ENCODE measurements at places on chromosomes 2 and 18.

DNA sequence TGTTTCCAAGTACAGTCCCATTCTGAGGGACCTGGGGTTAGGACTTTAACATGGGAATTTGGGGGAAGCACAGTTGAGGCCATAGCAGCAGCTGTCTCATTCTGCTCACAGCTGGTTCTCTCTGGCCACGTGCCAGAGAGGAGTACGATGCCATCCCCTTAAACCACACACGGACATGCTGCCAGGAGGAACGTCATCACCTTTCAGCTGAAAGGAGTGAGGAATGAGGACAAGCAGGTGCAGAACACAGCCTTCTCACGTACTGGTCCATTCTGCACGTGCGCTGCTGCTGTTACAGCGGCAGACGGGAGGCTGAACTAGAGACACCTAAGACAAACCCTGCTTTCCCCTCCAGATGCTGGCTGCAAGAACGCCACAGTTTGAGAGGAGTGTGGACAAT lies 33.5 kb downstream of the ODC1 start:
- no peak for DNase-seq

DNA sequence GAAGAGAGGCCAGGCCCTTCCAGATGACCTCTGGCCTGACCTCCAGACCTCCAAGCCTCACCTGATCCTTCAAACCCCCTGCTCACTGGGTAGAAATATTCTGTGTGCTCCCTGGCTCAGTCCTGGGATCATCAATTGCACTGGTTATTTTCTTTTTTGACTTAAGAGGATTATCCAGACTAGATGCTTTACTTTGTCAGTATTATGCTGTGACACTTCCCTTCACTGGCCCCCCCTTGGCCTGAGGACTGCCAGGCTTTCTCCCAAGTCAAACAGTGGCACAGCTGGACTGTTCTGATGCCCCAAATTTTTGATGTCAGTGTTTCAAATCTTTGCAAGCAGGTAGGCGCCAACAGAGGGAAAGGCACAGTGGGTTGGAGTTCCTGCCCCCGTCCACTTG lies 156.3 kb upstream of the SKOR2 start:
- no peak for DNase-seq

DNA sequence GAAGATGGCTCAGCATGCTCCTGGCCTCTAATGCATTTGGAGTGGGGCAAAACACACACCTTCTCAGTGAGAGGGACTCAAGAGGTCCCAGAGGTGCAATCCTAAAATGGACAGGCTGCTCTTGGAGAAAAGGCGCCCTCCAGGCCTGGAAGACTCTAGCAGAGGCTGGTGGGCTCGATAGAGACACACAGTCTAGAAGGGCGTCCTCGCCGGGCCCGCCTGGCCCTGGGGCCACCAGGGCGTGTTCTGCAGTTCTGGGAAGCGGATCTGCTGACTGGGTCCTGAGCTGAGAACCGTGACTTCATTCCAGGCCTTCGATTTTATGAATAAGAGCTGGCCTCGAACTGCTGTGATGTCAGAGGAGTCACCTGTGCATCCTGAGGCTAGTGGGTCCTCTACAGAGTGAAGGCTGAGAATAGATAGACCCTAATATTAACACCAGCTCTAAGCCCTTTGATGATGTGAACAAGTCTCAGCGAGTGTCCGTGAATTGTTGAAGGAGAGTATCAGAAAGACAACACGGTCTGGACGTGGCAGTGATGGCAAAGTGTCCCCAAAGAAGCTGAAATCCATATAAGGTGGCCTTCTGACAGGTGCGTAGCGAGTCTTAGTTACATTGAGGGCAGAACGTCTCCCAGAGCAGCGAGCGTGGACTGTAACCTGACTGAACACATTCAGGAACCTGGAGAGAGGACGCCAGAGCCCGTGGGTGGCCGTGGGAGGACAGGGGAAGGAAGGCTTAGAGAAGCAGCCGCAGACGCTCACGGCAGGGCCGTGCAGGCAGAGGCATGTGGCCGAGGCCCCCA lies 136.9 kb downstream of the PTGR3 start:
- DNase-seq, result no peak

DNA sequence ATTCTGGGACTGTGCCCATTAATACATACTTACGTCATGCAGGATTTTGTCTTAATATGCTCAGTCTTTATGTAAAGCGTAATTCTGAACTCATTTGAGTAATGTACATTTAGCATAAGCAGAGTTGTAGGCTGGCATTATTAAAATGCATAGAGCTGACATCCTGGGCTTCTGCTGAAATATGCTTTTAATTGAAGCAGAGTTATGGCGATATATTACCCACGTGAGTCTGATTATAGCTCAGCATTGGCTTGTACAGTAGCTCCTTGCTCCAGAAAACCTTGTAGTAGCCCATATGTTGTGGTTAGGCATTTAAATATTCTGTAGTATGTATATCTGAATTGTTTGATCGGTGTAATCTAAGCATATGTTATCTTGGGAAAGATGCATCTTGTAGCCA lies 233.9 kb downstream of the PTGR3 start:
- DNase-seq, result no peak

DNA sequence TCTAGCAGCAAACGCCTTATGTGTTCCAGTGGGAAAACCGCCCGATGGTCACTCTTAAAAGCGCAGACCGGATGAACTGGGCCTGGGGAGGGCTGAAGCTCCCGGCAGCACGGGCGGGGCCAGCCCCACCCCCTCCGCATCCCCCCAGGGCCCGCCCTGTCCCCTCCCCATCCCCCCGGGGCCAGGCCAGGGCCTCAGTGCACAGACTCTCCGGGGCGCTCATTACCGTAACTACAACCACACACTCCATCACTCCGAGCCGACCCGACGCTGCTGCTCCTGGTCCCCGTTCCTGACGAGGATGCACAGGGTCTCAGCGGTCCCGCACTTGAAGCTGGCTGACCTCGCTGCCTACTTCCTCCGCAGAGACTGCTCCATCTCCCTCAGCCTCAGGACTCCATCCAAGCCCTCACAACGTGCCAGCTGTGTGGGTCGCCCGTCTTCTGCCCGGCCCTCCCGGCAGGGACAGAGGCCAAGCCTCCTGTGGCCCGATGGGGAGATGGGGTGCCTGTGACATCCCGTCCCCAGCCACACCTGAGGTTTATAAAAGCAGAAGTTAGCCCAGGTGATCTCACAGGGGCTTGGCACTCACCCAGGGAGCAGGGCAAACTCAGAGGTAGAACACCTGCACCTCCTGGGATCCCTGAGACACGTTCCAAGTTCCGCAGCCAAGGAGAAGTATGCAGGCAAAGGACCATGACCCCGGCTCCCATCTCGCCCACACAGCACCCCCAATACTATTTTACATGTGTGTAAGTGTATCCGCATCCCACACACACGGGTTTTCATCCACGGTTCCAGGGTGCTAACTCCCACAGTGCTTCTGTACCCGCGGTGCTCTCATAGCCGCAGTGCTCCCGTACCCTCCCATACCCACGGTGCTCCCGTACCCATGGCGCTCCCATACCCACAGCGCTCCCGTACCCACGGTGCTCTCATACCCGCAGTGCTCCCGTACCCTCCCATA lies 36.0 kb downstream of the SLC66A2 start:
- DNase-seq, result no peak

GRCh38 chr18:57640749-57641148 lies 19.1 kb upstream of the NARS1 start:
- DNase-seq, result no peak

DNA sequence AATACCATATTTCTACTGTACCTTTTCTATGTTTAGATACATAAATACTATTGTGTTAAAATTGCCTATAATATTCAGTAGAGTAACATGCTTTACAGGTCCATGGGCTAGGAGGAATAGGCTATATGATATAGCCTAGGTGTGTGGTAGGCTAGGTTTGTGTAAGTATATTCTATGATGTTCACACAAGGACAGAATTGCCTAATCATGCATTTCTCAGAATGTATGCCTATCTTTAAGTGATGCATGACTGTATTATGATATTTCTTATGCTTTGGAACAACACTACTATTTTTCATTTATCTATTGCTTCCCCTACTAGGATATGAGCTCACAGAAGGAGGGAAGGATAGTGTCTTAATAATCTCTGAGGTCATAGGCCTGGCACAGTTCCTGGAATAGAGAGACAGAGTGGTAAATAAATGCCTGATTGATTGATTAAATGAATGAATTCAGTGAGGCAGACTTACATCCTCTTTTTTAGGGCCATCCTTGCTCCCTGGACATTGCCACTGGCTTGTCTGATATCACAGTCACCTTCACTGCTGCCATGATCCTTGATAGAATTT lies 121.0 kb downstream of the MYO3B start:
- DNase-seq, result no peak

DNA sequence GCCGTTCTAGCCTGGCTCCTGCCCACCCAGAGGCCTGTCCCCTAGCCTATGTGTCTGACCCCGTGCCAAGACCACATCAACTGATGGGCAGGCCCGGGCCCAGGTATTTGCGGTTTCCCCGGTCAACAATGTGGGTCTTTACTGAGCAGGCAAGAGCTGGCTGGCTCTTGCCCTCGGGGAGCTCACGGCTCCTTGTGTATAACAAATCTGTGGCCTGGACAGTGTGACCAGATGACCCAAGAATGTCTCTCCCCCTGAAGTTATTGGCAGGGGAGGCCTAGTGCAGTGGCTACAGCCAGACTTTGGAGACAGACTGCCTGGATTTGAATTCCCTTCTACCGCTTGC lies 179.6 kb downstream of the KLHL29 start:
- DNase-seq, result no peak

DNA sequence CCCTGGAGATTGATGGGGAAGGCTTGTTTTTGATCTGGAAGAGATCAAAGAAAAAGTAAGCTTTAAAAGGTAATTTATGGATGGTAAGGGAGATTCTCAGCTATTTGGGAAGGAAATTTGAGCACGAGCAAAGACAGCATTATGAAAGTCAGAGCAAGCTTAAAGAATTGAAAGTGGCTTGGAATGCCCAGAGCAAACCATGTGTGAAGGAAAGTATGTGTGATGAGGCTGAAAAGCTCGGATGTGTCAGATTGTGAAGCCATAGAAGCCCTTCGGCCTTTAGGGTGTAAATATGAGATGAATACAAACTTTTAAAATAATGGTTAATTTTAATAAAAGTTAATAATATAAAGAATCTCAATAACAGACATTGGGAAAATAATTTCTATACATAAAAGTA lies 377.4 kb upstream of the DSEL start:
- DNase-seq, result no peak

DNA sequence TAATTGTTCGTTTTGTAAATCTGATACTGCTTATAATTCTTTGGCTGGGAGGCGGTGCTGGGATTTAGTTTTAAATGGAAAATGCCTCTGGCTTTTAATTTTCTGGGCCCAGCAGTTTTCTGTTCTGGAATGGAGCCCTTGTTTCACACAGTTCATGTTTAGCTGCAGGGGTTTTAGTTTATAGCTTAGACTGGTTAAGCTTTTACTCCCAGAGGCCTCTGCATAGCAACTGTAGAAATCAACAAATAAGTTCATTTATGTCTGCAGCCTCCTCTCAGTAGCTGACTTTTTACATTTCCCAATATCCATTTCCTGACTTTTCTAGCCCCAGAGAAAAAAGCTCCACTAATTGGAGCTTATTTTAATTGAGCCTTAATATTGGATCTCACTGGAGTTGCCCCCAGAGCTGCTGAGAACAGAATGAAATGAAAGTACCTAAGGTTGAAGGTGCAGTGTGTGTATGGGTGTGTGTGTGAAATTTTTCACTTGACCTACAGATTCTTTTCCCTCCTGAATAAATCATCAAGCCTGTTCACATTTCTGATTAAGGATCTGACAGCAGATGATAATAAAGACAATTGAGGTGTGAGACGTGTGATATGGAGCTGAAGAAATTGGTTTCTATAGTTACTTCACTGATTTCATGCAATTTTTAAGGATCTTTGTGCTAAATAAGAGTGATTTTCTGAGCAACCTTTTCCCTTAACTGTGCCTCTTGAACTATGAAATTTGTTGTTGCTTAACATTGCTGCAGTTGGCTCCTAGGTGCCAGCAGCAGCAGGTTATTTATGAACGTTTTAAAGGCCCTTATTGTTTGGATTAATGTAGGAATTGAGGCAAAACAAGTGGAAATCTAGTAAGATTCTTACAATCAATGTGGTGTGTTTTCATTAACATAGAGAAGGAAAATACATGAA lies 109.6 kb downstream of the TAF4B start:
- DNase-seq, result no peak

GRCh38 chr2:191995285-191995684 lies 148.4 kb upstream of the CAVIN2 start:
- no peak for DNase-seq

- no peak for DNase-seq
Measured at GRCh38 chr2:168174756-168175155, 72.6 kb downstream of the STK39 start.

Measured in activated naive CD8-positive, alpha-beta T cell treated with anti-CD3 and anti-CD28 coated beads, Interleukin-2, amount 50 U/mL, for 24 hours (primary cell).